Omental fat pad (tissue), 4 donors: ENCODE measurements at places on chromosomes 5 and 9. TPM values are rescaled to one million over a fixed set of nuclear protein-coding genes. Genes with fewer than 3 reads are reported as not detected.

PCDHGA11 gene
- total RNA-seq: 4.9 TPM

ARHGEF37 gene
- 8.5 TPM for total RNA-seq

AGXT2 gene
- not detected for total RNA-seq

NINJ1 gene
- 63.3 TPM for total RNA-seq

SLC23A1 gene
- total RNA-seq: not detected

FAF2 gene
- total RNA-seq: 28.1 TPM

OR1B1 gene
- total RNA-seq: not detected

TAF1L gene
- total RNA-seq: not detected

RASEF gene
- 1.6 TPM for total RNA-seq

TYRP1 gene
- total RNA-seq: not detected

SLC1A3 gene
- total RNA-seq: 71.1 TPM

EGFLAM gene
- total RNA-seq: 15.0 TPM

CRHBP gene
- 4.3 TPM for total RNA-seq

FGF10 gene
- 22.5 TPM for total RNA-seq

FAXDC2 gene
- total RNA-seq: 57.2 TPM

GPR150 gene
- total RNA-seq: 0.24 TPM

ENHO gene
- total RNA-seq: not detected

SPATA31E1 gene
- not detected for total RNA-seq
